Skin of body (tissue), 3 donors: ENCODE measurements at places on chromosomes 12 and 14.

- no peak for DNase-seq
Observed at GRCh38 chr14:29311983-29312382, 545.4 kb downstream of the FOXG1 start.

DNA sequence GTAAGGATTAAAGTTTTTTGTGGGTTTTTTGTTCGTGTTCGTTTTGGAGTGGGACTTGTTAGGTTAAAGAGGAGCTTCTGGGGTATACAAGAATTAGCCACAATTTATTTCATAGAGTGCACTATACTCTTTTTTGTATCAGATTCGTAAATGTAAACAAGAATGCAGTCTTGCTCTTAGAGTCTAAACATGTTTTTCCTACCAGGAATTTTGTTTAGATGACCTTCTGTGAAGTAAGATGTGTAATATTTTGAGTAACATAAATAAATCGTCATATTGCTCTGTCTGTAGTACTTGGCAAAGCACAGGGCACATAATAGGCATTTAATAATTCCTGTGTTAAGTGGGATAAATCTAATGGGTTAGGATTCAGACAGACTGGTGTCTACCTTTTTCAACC, 9.6 kb downstream of the CNOT2 start:
- no peak for DNase-seq

DNA sequence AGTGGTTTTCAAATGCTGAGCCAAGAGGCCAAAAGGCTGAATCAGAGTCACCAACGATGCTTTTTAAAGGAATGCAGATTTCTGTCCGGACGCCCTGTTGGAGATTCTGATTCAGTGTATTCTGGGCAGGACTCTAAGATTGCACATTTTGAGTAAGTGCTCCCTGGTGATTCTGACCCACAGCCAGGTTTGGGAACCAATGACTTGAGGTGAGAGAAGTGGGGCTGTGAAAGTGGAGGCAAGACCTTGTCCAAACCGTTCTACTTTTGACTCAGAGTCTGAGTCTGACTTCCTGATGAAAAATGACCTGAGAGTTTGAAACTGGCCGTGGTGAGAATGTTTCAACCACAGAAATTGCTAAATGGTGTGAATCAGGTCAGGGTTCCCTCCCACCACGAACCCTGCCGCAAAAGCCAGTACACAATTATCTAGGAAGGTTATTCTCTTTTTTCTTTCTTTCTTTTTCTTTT, 90.2 kb downstream of the NTN4 start:
- DNase-seq: no peak

DNA sequence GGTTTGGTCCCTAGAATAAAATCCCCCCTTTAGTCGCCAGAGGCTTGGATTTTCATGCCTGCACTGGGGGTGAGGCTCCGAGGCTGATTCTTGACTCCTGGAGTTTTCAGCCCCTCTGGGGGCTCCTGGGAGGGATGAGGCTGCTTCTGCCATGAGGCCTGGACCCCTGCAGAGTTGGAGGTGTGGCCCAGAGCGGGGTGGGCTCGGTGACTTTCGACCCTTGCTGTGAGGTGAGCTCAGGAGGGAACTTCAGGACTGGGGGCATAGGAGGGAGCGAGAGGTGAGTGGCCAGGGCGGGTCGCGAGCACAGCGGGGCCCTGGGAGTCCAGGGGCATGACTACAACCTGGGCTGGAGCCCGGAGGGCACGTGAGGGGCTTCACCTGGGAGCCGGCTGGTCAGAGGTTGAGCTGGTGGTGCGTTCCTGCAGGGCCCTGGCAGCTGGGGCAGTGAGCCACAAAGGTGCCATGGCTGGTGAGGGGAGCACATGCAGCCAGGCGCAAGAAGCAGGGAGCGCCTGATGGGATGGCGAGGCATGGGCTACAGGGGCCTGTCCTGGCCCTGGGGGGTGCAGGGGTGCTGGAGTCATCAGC, 168.2 kb downstream of the KIF26A start:
- no peak for DNase-seq

- DNase-seq: no peak
Observed at GRCh38 chr12:62471734-62472133, 5.1 kb downstream of the MON2 start.

GRCh38 chr12:47350062-47350408, 270.3 kb upstream of the AMIGO2 start:
- DNase-seq: no peak

DNA sequence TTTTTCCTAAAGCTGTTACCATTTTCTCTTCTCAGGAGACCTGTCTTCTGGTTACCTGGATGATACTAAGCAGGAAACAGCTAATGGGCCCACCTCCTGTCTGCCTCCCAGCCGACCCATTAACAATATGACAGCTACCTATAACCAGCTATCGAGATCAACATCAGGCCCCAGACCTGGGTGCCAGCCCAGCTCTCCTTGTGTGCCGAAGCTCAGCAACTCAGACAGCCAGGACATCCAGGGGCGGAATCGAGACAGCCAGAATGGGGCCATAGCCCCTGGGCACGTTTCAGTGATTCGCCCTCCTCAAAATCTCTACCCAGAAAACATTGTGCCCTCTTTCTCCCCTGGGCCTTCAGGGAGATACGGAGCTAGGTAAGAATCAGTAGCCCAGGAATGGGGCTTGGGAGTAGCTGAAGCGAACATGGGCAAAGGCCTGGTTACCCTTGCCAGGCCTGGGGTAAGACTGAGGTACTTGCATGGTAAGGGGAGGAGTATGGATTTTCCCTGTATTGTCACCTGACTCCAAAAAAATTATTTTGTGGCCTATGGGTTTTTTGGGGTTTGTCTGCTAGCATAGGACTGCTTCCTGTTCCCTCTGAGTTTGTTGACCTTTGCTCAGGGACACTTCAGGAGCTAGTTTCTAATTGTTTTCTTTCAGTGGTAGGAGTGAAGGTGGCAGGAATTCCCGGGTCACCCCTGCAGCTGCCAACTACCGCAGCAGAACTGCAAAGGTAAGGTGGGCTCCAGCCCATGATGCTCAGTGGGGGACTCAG, 26.6 kb downstream of the TRAFD1 start:
- no peak for DNase-seq

- no peak for DNase-seq
Observed at GRCh38 chr14:50023671-50024490, 92.5 kb downstream of the VCPKMT start.

DNA sequence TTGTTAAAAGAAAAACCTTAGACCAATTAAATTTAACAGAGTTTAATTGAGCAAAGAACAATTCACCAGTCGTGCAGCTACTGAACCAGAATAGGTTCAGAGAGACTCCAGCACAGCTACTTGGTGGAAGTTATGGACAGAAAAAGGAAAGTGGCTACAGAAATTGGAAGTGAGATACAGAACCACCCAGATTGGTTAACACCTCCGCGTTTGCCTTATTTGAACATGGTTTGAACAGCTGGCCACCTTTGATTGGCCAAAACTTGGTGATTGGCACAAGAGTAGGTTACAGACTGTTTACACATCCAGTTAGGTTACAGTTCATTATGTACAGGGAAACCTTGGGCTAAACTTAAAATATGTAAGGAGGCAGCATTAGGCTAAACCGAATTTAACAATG, 54.9 kb downstream of the SRGAP1 start:
- no peak for DNase-seq

- no peak for DNase-seq
Observed at GRCh38 chr12:5577741-5578140, 145.8 kb downstream of the NTF3 start.

- no peak for DNase-seq
Observed at GRCh38 chr12:2970744-2971143, 11.5 kb downstream of the TEAD4 start.

- DNase-seq: no peak
Observed at GRCh38 chr12:58435647-58436046, 484.7 kb downstream of the LRIG3 start.

DNA sequence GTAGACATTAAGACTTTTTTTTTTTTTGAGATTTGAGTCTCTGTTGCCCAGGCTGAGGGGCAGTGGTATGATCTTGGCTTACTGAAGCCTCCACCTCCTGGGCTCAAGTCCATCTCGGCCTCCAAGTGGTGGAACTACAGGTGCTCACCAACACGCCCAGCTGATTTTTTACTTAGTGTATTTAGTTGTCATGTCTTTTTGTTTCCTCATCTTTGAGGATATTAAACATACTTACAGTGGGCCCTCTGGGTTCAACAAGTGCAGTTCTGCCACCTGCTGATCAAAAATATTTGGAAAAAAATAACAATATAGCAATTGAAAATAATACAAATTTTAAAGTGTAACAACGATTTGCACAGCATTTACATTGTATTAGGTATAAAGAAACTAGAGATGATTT, 4.4 kb upstream of the B4GALNT1 start:
- no peak for DNase-seq

DNA sequence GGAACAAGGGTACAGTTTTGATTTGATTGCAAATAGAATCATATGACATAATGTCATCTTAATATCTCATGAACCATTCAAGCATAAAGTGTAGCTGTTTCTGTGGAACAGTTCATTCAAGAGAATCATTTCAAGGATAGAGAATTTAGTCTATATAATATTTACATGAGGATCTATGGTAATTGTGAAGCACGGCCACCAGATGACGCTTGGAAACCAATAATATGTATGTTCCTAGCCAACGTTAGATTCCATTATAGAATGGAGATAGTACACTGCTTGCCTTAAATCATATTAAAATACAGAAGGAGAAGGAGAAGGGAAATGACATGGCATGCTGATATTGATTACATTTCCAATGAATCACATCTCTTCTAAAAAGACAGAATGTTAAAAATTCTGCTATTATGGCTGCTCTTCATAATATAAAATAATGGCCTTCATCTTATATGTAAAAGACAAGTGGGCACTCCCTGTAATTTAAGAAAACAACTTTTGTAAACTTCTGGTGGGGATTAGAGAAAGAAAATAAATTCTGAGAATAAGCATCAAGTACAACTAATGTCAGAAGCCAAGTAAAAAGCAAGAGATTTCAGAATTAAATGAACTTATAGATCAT, 351.0 kb downstream of the NAV3 start:
- DNase-seq: peak; percentile 14

GRCh38 chr12:57899010-57899662, 42.2 kb upstream of the ATP23 start:
- DNase-seq: no peak

DNA sequence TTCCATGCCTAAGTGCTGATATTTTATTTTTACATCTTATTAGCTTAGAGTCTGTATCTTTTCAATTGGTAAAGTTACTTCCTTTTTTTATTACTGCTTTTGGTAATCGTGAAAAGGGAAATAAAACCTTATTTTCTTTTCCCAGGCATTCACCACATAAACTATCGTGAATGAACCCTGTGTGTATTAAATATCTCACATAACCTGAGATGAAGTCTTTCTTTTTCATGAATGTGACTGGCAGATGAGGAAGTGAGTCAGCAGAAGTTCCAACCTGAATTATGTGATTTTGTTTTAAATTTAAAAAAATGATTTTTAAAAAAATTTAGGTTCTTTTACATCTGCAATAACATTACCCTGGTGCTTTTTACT, 26.0 kb downstream of the MYBPC1 start:
- DNase-seq: no peak

DNA sequence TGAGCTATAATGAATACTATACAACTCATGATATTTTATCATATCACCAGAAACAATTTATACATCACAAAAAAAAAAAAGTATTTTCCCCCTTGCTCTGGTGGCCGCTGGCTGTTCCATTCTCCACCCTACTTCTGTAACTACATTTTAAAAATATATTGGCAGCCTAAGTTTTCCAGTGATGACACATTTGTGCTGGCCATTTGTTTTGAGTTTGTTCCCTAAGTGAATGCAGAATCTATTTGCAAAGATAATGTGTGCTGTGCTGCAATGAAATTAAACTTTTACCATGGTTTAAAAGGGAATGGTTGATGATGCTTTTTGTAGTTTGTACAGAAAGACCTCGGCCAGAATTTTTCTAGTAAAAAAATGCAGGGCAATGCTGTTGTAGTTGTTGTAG, 1092.8 kb downstream of the TMTC2 start:
- no peak for DNase-seq

- no peak for DNase-seq
Observed at GRCh38 chr12:27682534-27682933, 13.7 kb upstream of the REP15 start.

- no peak for DNase-seq
Observed at GRCh38 chr12:121005346-121005815, 10.9 kb downstream of the C12orf43 start.

DNA sequence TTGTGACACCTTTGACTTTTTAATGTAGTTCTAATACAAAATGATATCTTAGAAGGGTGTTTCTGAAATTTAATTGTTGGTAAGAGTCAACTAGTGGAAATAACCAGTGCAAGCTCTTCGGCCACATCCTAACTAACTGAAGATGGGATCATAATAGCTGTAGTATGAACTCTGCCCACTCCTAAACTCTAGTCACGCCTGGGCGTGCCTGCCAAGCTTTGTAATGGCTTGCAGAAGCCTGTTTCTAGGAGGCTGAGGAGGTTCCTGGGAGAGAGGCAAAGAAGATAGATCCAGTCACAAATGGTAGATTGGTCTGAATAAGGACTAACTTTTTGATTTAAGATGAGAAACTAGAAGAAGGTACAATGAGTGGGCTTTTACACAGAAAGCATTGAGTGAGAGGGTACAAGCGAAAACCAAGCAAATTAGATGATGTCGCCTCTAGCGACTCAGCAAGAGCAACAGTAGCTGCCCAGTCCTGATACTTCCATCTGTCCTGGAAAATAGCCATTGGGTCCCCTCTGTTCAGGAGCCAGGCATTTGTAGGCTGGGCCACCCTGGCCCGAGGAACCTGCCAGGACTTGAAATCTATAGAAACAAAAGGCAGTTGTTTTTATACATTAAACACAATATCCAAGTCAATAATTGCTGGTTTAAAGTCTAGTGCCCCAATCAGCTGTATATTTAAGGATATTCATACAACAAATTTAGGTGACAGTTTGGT, 148.8 kb downstream of the SLC38A4 start:
- DNase-seq: no peak

GRCh38 chr12:53476769-53477209, 22.5 kb downstream of the MAP3K12 start:
- no peak for DNase-seq

GRCh38 chr12:106985479-106985878, 1.5 kb downstream of the MTERF2 start:
- DNase-seq: no peak

DNA sequence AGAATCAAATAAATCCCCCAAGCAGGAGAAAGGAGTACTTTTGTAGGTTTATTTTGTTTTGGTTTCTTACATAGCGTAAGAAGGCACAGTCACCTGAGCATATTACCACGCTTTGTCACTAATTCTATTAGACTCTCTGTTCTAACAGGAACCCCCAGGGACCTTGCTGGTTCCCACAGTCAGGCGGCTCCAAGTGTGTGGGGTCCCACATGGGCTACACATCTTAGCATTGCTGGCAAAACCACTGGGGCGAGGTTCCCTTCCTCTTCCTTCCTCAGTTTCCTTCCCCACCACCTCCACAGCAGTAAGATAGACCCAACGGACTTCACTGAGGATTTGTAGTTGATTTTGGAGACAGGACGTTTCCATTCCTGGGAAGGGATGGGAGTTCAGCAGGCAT, 49.1 kb downstream of the TMEM132C start:
- no peak for DNase-seq

GRCh38 chr12:3263282-3263681, 186.1 kb downstream of the TSPAN9 start:
- no peak for DNase-seq

- peak; percentile 12 for DNase-seq
Observed at GRCh38 chr12:75816897-75817296, 214.7 kb downstream of the PHLDA1 start.
